ENCODE measurements at places on chromosomes 2 and 18.

GRCh38 chr2:203533676-203534591 is 1.2 kb downstream of the RAPH1 start:
- no peak for DNase-seq

- no peak for DNase-seq
These were observed 30.8 kb downstream of the LANCL1 start for GRCh38 chr2:210445732-210446131.

- no peak for DNase-seq
These were observed 18.2 kb downstream of the SCN3A start for GRCh38 chr2:165185633-165186032.

DNA sequence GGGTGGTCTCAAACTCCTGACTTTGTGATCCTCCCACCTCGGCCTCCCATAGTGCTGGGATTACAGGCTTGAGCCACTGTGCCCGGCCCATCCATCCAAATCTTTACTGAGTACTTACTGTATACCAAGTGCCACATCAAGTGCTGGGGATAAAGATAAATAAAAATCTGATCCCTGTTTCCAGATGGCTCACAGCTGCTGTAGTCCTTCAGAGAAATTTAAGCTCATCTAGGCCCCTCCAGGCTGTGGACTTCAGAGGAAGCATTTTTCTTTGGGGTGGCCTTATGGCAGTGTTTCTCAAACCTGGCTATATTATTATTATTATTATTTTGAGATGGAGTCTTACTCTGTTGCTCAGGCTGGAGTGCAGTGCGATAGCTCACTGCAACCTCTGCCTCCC is 33.7 kb upstream of the GTF2A1L start:
- DNase-seq, result no peak

DNA sequence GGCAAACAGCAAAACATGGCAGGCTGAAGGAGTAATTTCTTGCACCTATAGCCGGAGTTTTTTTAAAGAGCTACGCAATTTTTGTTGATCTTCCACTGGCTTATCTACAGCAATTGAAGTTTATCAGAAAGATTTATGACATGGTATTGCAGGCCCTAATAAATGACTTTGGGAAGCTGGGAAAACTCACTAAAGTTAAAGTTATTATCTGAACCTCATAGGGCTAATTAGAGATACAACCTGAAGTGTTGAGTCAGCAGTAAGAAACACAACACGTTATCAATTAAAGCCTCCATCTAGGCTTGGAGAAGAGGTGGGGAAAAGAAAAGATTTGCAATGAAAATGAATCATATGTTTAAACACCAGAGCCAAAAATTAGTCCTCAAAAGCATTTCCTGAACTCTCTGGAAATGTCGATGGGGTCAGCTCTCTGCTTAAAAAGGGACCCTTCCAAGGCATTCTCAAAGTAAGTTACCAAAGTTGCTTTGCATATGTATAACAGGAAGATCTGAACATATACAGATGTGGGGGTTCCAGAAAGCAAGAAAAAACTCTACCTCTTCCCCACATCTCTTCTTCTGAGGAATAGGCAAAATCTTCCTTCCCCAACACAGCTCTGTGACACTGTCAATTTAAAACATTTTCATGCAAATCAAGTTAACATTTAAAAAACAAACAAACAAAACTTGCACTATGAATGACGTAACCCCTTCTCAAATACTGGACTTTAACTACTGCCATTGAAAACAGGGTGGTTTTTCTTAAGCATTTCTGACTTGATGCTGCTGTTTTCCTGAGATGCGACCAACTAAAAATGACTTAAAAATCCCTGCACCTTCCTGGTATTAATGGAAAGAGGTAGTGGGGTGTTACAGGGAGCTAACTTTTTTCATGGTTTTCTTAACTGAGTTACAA is 915.6 kb downstream of the NRXN1 start:
- no peak for DNase-seq

DNA sequence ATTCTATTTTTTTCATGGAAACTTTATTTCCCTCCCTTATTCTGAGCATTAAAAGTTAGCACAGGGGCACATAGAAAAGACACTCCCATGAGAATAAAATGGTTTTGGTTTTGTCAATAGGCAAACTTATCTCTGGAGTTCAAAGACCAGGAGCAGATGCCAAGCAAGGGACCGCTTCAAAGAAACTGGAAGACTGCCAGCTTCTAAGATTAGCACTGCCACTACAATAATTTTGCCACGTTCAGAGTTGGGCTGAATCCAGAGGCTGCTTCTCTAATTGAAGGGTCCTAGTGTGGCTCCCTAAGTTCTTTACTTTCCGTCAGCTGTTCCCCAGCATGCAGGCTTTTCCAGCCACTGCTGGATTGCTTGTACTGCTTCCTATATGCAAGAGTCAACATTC is 681.0 kb upstream of the GCFC2 start:
- no peak for DNase-seq

DNA sequence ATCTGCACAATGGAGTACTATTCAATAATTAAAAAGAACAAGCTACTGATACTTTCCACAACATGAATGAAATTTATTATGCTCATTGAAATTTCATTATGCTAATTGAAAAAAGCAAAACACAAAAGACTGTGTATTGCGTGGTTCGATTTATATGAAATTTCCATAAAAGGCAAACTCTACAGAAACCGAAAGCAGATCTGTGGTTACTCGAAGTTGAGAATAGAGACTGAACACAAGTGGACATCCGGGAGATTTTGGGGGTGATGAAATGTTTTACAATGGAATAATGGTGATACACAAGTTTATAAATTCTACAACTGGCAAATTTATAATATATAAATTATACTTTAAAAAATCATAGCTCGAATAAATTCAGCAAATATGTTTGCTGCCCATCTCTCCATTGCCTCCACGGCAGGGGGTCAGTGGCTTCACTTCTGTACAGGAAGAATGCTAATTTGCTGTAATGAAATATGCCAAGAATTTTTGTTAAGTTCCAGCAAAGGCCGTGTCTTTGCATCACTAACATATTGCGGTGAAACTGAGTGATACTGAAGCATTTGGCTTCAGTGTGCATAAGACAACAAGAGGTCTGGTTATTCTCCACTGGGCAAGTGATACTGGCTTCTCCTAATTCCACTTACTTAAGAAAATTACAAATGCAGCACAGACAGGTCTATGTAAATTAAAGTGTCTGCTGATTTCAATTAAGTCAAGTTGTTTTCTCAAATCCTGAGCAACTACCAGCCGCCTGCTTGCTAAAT is 96.7 kb downstream of the TMEM163 start:
- DNase-seq, result no peak

GRCh38 chr2:62300925-62301324 is 105.0 kb downstream of the B3GNT2 start:
- DNase-seq, result no peak

DNA sequence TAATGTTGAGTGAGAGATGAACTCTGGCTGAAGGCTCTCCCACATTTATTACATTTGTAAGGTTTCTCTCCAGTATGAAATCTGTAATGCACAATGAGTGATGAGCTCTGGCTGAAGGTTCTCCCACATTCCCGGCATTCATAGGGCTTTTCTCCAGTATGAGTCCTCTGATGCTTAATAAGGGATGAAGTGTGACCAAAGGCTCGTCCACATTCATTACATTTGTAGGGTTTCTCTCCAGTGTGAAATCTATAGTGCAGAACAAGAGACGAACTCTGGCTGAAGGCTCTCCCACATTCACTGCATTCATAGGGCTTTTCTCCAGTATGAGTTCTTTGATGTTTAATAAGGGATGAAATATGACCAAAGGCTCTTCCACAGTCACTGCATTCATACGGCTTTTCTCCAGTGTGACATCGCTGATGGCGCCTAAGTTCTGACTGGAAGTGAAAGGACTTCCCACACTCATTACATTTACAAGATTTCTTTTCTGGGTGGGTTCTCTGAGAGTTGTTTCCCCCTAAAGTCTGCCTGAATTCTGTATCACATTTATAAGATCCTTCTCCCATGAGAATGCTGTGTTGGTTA is 10.2 kb downstream of the ZNF514 start:
- DNase-seq, result no peak
